T-helper 17 cell (primary cell): ENCODE measurements at places on chromosomes 16 and 17.

DNA sequence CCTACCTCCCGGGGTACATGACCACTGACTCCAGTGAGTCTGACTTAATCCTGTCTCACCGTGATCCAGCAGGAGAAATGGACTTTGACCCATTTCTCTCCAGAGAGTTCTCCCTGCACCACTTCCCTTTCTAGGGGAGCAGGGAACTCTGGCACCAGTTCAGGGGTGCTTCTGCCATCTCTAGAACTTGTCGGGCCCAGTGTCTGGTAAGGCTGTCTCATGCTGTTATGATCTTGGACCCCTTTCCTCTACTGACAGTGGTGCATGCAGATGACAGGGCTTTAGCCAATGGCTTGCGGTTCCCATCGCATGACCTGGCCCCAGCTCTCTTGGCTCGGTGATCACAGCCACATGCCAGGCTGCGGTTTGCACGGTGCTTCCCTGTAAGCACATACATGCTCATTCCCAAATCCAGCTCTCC, 62.0 kb downstream of the SLC39A11 start:
- DNase-seq, result no peak

- DNase-seq, result no peak
Observed at GRCh38 chr16:77402672-77403071, 32.2 kb downstream of the ADAMTS18 start.

- DNase-seq, result no peak
Observed at GRCh38 chr17:64385187-64386083, 5.2 kb downstream of the PECAM1 start.

GRCh38 chr16:57143149-57143921, 42.5 kb downstream of the PSME3IP1 start:
- no peak for DNase-seq

DNA sequence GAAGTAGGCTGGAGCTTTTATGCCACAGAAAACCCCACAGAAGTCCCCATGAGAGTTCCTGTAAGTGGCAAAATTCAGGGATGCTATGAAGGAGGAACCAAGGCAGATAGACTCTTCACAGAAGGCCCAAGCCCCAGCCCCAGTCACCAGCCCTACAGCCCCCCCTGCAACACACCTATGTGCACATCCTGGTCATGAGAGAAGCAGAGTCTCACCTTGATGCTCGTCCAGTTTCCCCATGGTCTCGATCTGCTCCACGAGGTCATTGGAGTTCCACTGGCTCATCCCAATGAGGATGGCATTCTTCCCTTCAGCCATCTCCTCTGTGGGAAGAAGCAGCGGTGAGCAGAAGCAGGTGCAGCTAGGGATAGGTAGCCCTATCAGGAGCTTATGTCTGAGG, 31.2 kb downstream of the PITPNM3 start:
- DNase-seq, result no peak
